ENCODE measurements at places on chromosomes 12 and 14. TPM values are rescaled to one million over a fixed set of nuclear protein-coding genes. Genes with fewer than 3 reads are reported as not detected.

The PLEKHD1 gene
- 0.29 TPM for polyA plus RNA-seq

GRCh38 chr14:29681316-29681715 is 246.3 kb downstream of the PRKD1 start:
- DNase-seq, result no peak

GRCh38 chr12:62694632-62695031 is 228.0 kb downstream of the MON2 start:
- DNase-seq, result no peak

GRCh38 chr14:82153689-82154088 is 620.0 kb upstream of the SEL1L start:
- DNase-seq, result no peak

GRCh38 chr12:88365403-88365802 is 214.9 kb downstream of the KITLG start:
- no peak for DNase-seq

- DNase-seq, result no peak
Observed at GRCh38 chr12:130970165-130970907, 16.6 kb downstream of the ADGRD1 start.
